ENCODE measurements at places on chromosomes 2 and 18.

- DNase-seq: no peak
Measured at GRCh38 chr2:108364676-108365297, 13.0 kb upstream of the SULT1C4 start.

- DNase-seq: no peak
Measured at GRCh38 chr18:5962362-5962761, 67.0 kb upstream of the TMEM200C start.

DNA sequence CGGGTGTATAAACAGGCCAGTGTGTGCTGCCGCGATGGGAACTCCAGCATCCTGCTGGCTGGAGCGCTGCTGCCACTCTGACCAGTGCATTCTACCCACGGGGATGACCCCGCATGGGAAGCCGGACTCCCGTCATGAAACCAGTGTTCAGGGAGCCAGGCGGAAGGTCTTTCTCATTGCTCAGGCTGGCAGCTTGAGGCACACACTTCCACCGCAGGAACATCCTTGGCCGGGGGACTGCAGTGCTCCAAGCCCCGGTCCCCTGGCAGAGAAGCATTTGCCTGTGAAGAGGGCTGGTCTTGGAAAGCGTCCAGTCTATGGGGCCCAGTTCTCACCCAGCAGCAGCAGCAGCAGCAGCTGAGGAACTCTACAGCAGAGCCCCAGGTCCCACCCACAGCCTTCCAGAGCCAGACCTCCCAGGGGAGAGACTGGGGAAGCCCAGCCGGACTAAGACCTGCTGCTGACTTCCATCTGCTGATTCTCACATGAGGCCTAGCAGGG is 235.9 kb downstream of the KLHL29 start:
- DNase-seq: no peak

DNA sequence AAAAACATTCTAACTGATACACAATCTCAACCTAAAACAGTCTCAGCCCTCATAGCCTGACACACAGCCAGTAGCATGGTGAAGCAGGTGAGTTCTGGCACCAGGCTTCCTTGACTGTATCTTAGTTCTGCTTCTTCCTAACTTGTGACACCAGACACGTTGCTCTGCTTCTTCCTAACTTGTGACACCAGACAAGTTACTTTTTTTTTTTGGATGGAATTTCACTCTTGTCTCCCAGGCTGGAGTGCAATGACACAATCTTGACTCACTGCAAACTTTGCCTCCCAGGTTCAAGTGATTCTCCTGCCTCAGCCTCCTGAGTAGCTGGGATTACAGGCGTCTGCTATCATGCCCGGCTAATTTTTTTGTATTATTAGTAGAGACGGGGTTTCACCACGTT is 6.7 kb upstream of the ATG16L1 start:
- DNase-seq: no peak

GRCh38 chr18:55314615-55315237 is 273.3 kb downstream of the TCF4 start:
- DNase-seq: no peak

- DNase-seq: no peak
Measured at GRCh38 chr2:221802089-221802488, 230.0 kb upstream of the EPHA4 start.

DNA sequence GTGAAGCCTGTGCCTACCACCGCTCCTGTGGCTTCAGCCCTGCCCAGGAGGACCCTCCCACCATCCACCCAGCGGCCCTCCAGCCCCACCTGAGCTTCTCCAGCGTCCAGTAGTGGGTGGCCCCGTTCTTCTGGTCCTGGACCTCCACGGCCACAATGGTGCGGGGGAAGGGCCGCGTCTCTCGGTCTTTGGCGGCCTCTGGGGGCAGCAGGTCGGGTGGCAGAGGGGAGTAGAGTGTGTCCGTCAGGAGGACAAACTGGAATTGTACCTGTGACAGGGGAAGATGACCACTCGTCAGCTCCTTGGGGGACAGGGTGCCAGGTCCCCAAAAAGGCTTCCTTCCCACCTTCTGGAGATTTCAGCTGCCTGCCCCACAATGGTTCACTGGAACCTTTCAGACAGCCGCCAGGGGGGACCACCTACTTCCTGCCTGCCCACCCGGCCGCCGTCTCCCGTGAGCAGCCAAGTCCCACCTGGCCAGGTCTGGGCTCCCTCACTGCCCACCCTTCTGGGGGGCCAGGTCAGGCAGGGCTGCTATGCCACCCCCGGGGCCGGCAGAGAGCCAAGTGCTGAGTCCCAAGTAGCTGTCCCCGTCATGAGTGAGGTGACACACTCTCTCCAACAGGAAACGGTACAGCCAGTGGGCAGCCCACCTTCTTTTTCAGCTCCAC is 59.3 kb downstream of the KIF1A start:
- DNase-seq: no peak

GRCh38 chr2:38619458-38620164 is 16.9 kb upstream of the HNRNPLL start:
- DNase-seq: no peak

DNA sequence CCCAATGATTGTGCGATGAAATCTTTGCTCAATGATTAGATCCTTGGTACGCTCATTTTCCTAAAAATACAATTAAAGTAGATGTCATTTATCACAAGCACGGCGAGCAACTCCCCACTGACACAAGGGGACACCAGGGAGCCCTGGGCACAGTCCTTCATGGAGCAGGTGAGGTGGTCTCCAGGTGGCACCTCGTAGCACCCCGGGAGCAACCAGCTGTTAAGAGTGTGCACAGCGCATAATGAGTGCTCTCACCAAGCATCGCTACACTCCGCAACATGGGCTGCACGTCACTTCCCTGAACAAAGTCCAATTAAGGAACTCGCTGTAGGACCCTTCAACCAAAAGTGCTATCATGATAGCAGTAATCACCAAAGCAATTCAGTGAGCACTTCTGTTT is 59.8 kb downstream of the ANO7 start:
- DNase-seq: no peak

- DNase-seq: no peak
Measured at GRCh38 chr18:37161491-37161890, 332.6 kb downstream of the KIAA1328 start.

- DNase-seq: no peak
Measured at GRCh38 chr2:170243898-170244297, 66.0 kb downstream of the MYO3B start.

DNA sequence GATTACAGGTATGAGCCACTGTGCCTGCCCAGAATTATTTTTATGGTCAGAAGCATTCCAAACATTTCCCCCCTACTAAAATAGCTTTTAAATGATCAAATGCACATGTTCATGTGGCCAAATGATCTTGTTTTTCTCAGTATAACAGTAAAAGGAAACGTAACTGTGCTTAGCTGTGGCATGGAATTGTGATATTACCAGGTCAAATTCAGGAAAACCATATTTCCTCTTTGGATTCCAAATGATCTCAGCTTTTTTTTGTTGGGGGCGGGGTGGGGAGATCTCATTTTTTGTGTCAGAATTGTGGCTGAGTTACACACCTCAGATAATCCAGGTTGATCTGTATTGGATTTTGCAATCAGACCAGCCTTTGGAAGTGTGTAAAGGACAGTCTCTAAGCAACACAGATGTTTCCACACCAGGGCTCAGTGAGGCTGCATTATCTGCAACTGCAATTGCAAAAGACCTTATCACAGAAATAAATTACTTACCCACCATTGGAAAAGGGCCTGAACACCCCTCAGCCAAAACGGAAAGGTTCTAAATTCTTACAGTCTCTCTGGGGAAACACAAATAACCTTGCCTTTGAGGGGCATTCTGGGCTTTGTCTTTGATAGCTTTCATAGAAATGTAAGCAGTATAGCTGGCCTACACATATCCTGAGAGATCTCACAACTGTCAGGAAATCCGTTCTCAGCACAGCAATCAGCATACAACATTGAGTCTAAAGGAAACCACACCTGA is 8.4 kb downstream of the CASP10 start:
- no peak for DNase-seq

- no peak for DNase-seq
Measured at GRCh38 chr18:49691177-49691608, 122.1 kb downstream of the ACAA2 start.

- no peak for DNase-seq
Measured at GRCh38 chr2:10316336-10316735, 13.6 kb downstream of the HPCAL1 start.

GRCh38 chr2:41962922-41963622 is 84.7 kb upstream of the PKDCC start:
- DNase-seq: no peak

GRCh38 chr2:201403880-201404279 is 46.7 kb upstream of the FLACC1 start:
- no peak for DNase-seq

DNA sequence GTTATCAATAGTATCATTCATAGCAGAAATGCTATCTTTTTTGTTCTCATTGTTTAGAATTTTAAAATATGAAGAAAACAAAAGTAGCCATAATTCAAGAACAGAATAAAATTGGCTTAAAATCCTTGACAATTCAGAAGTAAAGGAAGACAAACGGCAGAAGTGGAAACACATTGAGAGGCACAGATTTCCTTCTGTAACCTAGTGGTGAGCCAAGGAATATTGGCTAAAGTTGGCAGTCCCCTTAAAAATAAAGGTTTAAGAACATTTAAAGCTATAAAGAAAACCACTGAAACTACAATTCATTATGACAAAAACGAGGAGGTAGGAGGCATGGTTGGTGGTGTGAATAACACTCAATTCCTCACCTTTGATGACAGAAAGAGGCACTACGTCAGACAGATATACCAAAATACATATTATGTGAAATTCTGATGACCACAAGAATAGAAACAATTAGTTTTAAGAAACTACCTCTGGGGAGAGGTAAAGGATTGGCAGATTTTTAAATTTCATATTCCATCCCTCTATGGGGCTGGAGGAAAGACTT is 42.3 kb downstream of the SFT2D3 start:
- no peak for DNase-seq

GRCh38 chr2:12008425-12009061 is 262.1 kb downstream of the LPIN1 start:
- no peak for DNase-seq

DNA sequence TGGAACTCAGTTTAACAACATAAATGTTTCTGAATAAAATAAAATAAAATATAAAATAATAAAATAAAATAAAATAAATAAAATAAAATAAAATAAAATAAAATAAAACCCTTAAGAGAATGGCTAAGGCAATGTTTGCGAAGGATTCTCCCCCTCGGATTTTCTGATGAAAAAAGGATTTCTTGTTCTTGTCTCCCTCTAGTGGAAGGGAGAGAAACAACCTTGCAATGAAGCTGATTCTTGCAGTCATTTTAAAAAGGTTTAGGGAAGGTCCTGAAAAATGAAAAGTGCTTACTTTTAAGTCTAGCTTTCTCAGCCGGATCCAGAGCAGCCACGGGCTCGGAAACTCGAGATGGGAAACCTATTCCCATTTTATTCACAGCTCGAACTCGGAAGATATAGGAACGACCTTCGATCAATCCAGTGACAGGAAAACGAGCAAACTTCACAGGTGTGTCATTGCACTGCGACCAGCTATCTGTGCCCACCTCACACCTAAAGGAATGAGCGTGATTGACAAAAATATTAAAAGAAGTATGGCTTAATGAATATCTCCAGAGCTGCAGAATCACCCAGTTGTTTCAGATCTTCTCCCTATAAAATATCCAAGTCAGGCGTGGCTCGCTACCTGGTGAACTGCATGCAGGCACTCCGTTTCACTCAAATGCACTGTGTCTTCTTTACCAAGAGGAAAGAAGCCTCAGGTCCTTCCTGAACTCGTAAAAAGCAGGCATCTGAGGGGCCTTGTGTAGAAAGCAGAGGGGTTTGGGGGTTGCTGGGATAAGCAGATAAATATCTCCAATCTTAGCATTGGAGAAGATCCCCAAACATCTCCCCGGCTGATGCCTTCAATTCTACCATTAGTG is 68.1 kb downstream of the MYOM1 start:
- DNase-seq: no peak

GRCh38 chr2:239193401-239193811 is 207.4 kb downstream of the HDAC4 start:
- no peak for DNase-seq

GRCh38 chr2:75569546-75569945 is 8.8 kb upstream of the EVA1A start:
- no peak for DNase-seq

DNA sequence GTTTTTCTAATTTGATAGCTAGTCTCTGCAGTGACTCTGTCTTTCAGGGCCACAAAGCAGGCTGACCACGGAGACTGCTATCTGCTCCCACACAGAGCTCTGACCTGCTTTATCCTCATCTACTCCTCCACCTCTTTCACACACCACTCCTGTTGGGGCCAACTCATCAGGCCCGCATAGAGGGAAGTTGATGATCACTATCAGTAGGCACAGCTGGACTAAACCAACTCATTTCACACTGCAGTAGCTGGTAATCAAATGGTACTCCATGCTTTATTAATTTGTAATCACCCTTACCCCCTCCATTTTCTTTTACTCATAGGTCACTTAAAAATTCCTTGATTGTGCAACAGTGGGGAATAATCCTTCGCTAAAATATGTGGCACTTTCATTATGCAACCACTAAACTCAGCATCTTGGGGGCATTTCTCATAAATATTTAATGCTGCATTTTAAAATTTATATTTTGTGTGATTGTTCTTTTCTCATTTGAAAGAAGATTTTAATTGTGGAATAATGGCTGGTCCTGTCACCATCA is 249.8 kb upstream of the GCFC2 start:
- no peak for DNase-seq

GRCh38 chr2:174874085-174874484 is 109.8 kb upstream of the CHRNA1 start:
- DNase-seq: no peak

- DNase-seq: no peak
Measured at GRCh38 chr2:37676274-37676673, 4.8 kb upstream of the CDC42EP3 start.

GRCh38 chr2:25685741-25686140 is 12.4 kb upstream of the DTNB start:
- DNase-seq: no peak

DNA sequence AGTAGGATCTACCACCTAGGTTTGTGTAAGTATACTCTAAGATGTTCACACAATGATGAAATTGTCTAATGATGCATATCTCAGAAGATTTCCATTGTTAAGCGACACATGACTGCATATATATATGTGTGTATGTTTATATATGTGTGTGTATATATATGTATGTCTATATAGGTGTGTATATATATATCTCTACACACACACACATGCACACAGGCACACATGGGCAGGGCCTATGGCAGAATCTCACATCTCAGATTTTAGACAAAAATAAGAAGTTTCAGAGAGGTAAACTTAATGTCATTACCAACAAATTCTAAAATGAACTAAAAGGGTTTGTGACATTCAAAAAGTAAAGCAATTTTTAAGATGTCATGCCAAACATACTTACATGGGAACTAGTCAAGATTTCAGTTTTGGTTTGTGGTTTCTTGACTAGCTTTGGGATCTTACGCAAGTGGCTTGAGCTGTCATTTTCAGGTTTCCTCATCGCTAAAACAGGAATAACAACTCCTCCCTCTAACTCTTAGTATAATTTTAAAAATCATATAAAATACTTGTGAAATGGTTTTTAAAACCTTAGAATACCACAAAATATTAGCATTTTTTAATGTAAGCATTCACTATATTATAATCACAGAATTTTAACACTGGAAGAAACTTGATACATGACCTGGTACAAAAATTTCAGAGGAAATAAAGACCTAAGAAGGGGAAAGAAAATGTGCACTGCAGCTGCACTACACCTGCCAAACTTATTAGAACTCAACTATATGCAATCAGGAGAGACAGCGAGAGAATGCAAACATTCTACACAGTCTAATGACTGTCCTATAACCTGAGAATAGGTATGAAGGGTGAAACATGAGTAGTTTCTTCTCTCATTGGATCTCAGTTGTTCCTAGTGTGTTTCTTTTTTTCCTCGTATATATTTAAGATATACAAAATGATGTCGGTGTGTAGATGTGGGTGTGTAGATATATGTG is 75.7 kb downstream of the TTC21B start:
- no peak for DNase-seq

- DNase-seq: no peak
Measured at GRCh38 chr2:240685771-240686371, 3.2 kb upstream of the AQP12B start.
